ENCODE measurements at places on chromosomes 5 and 9. TPM values are rescaled to one million over a fixed set of nuclear protein-coding genes. Genes with fewer than 3 reads are reported as not detected.

The GDNF gene
- 0.39 TPM for total RNA-seq

The KIF24 gene
- total RNA-seq, result 2.5 TPM

The ANKRD31 gene
- under 0.01 TPM for total RNA-seq

The FGF10 gene
- 40.6 TPM for total RNA-seq

The AQP7 gene
- not detected for total RNA-seq

The NDUFA8 gene
- total RNA-seq, result 52.3 TPM

The CDH10 gene
- 0.08 TPM for total RNA-seq
